ENCODE measurements at places on chromosomes 6 and 20. TPM values are rescaled to one million over a fixed set of nuclear protein-coding genes. Genes with fewer than 3 reads are reported as not detected.

The OR12D3 gene
- polyA plus RNA-seq: not detected

The PRPF6 gene
- polyA plus RNA-seq: 127 TPM

The INSM1 gene
- polyA plus RNA-seq: not detected

The SLC4A11 gene
- polyA plus RNA-seq: not detected

The OR2H1 gene
- polyA plus RNA-seq: not detected

The ANGPT4 gene
- polyA plus RNA-seq: not detected

The SIRPA gene
- not detected for polyA plus RNA-seq

The SIRPB1 gene
- 7.9 TPM for polyA plus RNA-seq

The BPIFB2 gene
- polyA plus RNA-seq: not detected

The FOXC1 gene
- not detected for polyA plus RNA-seq

The HLA-DMB gene
- polyA plus RNA-seq: 8.2 TPM

The CTCFL gene
- polyA plus RNA-seq: not detected

The CYP24A1 gene
- not detected for polyA plus RNA-seq

The NOP56 gene
- polyA plus RNA-seq: 129 TPM

The NANP gene
- polyA plus RNA-seq: 0.77 TPM

The HLA-B gene
- 5,467 TPM for polyA plus RNA-seq

The DDO gene
- polyA plus RNA-seq: not detected

The GPLD1 gene
- polyA plus RNA-seq: 0.63 TPM
